Left ventricle myocardium superior (tissue), 1 donor: ENCODE measurements at places on chromosomes 11 and 22. TPM values are rescaled to one million over a fixed set of nuclear protein-coding genes. Genes with fewer than 3 reads are reported as not detected.

Gene SCGB1D2
- 4.0 TPM for total RNA-seq

Gene OR2AG2
- total RNA-seq: not detected

Gene RAB38
- 0.94 TPM for total RNA-seq

Gene SNX32
- total RNA-seq: not detected

DNA sequence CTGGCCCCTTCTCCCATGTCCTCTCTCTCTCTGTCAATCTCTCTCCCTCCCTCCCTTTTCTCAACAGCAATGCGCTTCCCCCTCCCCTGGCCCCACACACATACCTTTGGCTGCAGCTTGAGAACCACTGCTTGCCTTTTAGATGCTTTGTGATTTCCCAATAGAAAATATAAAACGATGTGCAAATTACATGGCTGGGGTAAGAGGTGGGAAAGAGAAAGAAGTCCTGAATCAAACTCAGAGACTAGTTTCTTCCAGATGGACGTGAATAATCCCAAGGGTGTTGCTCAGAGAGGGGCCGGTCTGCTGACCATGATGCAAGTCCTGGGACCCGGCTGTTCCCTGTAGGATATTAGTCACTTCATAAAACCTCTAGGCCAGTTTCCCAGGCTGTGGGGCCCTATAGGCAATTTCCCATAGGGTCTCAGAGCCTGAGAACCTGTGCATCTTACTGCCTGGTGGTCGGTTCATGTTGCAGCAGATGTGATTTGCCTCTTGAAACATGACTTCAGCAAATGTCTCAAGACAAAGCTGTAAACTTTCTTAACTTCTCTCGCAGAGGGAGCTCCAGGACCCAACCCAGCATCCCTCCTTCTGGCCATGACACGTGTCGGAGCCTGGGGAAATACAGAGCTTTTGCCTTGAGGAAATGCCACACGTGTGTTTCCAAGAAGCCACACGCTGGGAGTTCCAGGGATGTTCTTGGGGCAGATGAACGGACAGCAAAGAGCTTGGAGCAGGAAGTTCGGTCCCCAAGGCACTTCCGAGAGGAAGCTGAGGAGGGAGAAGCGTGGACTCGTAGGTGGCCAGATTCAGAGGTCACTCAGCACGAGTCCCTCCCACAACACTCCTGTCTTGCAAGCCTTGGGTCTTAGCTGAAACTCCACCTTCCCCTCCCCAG lies 34.5 kb upstream of the ETS1 start:
- DNase-seq: peak; percentile 49

DNA sequence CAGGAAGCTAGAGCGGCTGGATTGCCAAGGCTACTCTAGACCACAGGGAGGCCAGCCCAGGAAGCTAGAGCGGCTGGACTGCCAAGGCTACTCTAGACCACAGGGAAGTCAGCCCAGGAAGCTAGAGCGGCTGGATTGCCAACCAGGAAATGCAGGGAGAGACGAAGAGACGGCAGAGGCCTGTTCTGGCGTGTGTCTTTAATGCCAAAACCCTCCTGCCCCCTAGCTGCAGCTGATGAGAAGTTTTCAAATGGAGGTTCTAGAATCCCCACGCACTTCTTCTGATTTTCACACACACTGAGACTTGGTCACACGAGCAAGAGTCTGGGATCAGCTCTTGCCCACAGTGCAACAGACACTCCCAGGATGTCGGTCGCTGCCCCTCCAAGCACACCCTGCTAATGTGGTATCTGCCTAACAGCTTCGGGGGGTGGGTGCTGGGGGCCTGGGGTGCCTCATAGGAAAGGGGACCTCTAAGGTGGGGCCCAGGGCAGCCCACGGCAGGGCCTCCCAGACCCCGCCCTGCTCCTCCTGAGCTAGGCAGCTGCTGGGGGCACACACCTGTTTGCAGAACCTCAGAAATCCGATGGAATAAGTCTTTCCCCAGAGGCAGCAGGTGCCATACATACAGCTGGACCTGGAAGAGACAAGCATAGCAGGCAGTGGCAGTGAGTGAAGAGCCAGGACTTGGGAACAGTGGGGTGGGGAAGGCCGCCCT lies 28.5 kb downstream of the MAFF start:
- peak; percentile 71 for DNase-seq

DNA sequence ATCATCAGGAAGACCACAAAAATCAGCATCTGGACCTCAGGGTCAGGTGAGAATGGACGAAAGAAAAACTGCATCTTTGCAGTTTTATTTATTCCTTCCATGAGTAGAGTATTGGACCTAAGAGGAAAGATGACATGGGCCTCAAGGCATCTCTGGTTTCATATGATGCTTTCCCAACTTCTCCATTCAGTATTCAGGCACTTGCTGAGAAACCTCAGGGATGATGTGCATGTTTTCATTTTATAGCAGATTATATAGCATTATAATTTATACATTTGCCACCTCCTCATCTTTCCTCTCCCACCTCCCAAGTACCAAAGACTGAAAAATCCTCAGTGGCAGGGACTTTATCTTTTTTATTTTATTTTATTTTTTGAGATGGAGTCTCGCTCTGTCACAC lies at the start of gene OR10V1:
Gene OR10V1 (minus strand): TSS at position 101 of the 400 bp plus-strand sequence. CDS start 0 bp downstream, at position 101.
- DNase-seq: no peak

GRCh38 chr11:34213366-34213765 lies 107.9 kb downstream of the NAT10 start:
- no peak for DNase-seq

DNA sequence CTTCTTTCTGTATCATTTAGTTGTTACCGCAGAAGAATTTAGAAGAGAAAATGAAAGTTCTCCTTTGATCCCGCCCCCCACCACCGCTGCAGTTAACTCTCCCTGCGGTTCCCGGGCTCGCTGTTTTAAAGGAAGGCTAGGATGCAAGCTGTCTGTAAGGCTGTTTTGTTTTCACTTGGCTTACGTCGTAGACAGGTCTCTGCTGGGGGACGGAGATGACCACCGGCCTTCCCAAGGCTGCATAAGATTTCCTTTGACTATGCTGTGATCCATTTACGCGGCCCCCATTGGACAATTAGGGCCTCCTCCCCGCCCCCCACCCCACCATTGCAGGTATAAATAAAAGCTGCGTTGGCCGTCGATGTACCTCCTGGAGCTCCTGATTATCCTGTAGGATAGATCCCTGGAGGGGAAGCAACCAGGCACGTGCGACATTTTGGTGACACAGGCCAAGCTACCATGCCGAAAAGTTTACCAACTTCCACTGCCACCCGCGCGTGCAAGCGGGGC lies 1.4 kb upstream of the CPT1A start:
- DNase-seq: no peak

- no peak for DNase-seq
Measured at GRCh38 chr11:70889411-70889810, 363.0 kb downstream of the SHANK2 start.

DNA sequence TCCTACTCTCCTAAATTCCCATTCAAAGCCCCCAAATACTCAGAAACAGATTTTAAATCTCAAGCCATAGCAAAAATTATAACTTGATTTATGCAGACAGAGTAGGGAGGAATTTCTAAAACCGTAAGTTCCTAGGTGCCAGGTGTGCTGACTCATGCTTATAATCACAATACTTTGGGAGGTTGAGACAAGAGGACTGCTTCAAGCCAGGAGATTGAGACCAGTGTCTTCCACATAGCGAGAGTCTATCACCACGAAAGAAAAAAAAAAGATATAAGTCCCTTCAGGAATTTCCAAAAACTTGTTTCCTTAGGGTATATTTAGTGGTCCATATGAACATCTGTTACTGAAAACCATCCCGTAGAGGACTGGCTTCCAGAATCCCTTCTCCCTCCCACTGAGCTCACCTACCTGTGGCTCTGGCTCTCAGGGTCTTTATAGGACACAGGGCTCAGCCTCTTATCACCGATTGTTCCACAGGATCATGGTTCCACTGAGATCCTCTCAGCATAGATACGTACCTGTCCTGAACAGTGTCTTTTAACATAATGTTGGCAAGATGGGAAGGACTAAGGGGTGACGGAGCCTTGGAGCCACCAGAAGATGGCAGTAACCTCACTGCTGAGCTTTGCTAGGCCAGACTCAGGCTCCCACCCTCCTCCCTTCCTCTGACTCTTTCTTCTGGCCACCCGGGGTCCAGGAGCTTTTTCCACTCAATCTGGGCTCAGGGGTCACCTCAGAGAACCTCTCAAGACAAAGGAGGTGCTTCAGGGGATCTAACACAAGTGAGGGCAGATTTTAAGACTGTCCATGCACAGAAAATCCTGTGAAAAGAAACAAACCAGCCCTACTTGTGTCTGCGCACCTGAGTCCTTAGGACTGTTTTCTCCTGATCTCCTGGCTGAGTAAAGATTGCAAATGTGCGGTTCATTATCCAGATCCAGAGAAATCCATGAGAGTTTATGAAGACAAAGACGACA lies 117.5 kb upstream of the TOP3B start:
- DNase-seq: no peak

- DNase-seq: no peak
Measured at GRCh38 chr11:126476266-126476924, 120.9 kb downstream of the ST3GAL4 start.

DNA sequence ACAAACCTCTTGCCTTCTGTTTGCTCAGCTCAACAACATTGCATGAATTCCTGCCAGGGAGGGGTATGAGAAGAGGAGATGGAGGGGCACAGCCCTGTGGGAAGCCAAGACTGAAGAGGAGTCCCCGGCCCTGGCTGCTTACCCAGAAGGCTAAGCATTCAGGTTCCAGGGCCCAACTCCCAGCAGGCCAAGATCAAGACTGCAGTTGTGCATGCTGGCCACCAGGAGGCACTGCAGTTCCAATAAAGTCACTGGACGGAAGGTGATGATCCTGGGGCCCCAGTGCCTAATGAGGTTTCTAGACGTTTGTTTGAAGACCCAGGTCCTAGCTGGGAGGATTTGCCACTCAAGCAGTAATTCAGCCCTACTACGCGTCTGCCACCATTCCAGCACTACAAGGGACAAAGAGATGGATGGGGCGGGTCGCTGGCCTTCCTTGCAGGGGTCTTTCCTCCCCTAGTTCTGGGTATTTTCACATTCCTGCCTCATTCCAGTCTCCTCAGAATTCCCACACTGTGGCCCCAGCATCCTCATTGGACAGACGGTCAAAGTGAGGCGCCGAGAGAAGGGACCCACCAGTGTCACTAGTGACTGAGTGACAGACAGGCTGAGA lies 23.6 kb downstream of the ALX4 start:
- DNase-seq: no peak

GRCh38 chr22:20237480-20238440 lies 30.4 kb downstream of the RTN4R start:
- no peak for DNase-seq

DNA sequence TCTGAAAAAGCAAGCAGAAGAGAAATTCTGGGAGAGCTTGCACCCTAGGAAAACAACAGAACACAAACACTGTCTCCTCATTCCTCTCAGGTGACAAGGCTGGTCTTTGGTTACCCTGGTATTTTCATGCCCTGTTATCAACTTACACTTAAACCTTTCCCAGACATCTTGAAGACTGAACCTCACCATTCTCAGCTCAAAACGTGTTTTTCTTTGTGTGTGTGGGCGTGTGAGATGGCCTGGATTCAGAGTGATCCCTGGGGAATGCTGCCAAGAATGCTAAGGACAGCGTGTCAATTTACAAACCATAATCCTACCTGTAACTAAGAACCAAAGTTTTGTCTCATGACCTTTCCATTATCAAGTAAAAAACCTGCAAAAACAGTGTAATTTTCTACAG lies 33.3 kb downstream of the ELF5 start:
- DNase-seq: no peak
